AML-193 (cell line): ENCODE measurements at places on chromosomes 3 and 15.

GRCh38 chr3:33317963-33318709 is 40.9 kb downstream of the FBXL2 start:
- DNase-seq, result no peak

- DNase-seq, result peak; percentile 20
Observed at GRCh38 chr3:51388286-51389029, 2.6 kb upstream of the RBM15B start.

- no peak for DNase-seq
Observed at GRCh38 chr15:38496151-38496550, 42.2 kb downstream of the FAM98B start.

GRCh38 chr3:59580499-59580898 is 530.7 kb upstream of the CFAP20DC start:
- DNase-seq, result no peak

- no peak for DNase-seq
Observed at GRCh38 chr15:61736790-61737189, 323.5 kb downstream of the VPS13C start.
